Myometrial cell (primary cell): ENCODE measurements at places on chromosomes 4 and X. TPM values are rescaled to one million over a fixed set of nuclear protein-coding genes. Genes with fewer than 3 reads are reported as not detected.

Gene PGM2
- total RNA-seq = 70.3 and 75.5 TPM in 2 replicates

Gene AFM
- not detected in 2 replicates for total RNA-seq

Gene ZNF185
- total RNA-seq = 2.5 and 3.2 TPM in 2 replicates

Gene CHST7
- 8.4 and 10.1 TPM in 2 replicates for total RNA-seq

Gene CLNK
- not detected in 2 replicates for total RNA-seq

Gene EGF
- total RNA-seq = under 0.01 and 1.9 TPM in 2 replicates

Gene TEX11
- not detected in 2 replicates for total RNA-seq

Gene NLGN3
- total RNA-seq = not detected in 2 replicates

Gene SLC10A4
- 0.35 TPM in 1 of 2 replicates, not detected in the other for total RNA-seq

Gene NMU
- not detected in 2 replicates for total RNA-seq

Gene KIAA1210
- total RNA-seq = not detected in 2 replicates

Gene SPANXC
- not detected in 2 replicates for total RNA-seq
